ENCODE measurements at places on chromosomes 5 and 9. TPM values are rescaled to one million over a fixed set of nuclear protein-coding genes. Genes with fewer than 3 reads are reported as not detected.

Gene FOXI1
- total RNA-seq: 0.24 TPM

Gene SWI5
- 6.6 TPM for total RNA-seq

Gene IGFBPL1
- 0.28 TPM for total RNA-seq

Gene GPX3
- 131 TPM for total RNA-seq

Gene DDX4
- not detected for total RNA-seq

Gene CCL28
- total RNA-seq: 3.1 TPM

Gene DMRT3
- total RNA-seq: not detected

Gene FAXDC2
- 6.9 TPM for total RNA-seq

Gene PCDHA9
- total RNA-seq: 0.12 TPM

Gene C5orf58
- total RNA-seq: not detected

Gene IFNA6
- total RNA-seq: not detected

Gene ESM1
- 0.65 TPM for total RNA-seq
